ENCODE measurements at places on chromosomes 4 and X. TPM values are rescaled to one million over a fixed set of nuclear protein-coding genes. Genes with fewer than 3 reads are reported as not detected.

STPG2 gene
- not detected for total RNA-seq

GABRG1 gene
- not detected for total RNA-seq

CLNK gene
- not detected for total RNA-seq

EDA2R gene
- 12.2 TPM for total RNA-seq

UCHL1 gene
- total RNA-seq: 959 TPM

EREG gene
- 13.3 TPM for total RNA-seq

ARAP2 gene
- 0.85 TPM for total RNA-seq

USP26 gene
- not detected for total RNA-seq

BEND4 gene
- not detected for total RNA-seq

GLRA2 gene
- not detected for total RNA-seq

PRIMPOL gene
- total RNA-seq: 6.4 TPM

PPP2R2C gene
- total RNA-seq: 40.8 TPM

BEX3 gene
- total RNA-seq: 287 TPM

RXFP1 gene
- total RNA-seq: not detected

PCDH10 gene
- total RNA-seq: 0.08 TPM

CDKL5 gene
- total RNA-seq: 3.1 TPM

F8 gene
- 3.7 TPM for total RNA-seq

FGF16 gene
- total RNA-seq: not detected

DCAF4L1 gene
- 0.11 TPM for total RNA-seq

VCX2 gene
- not detected for total RNA-seq

TDO2 gene
- total RNA-seq: 0.73 TPM

HTR2C gene
- total RNA-seq: not detected

ARMCX1 gene
- total RNA-seq: 0.51 TPM

MAPK10 gene
- 0.61 TPM for total RNA-seq

DTHD1 gene
- not detected for total RNA-seq

TMPRSS11F gene
- total RNA-seq: not detected

ZCCHC18 gene
- 0.29 TPM for total RNA-seq
